Activated naive CD4-positive, alpha-beta T cell (primary cell): ENCODE measurements at places on chromosomes 16 and 17.
A peak's percentile ranks its signal among the peaks of the same experiment; 100 is the strongest.

- DNase-seq = no peak
These were observed 22.7 kb downstream of the RNF43 start for GRCh38 chr17:58394534-58395223.

GRCh38 chr17:82979718-82980117 is 99.7 kb upstream of the METRNL start:
- DNase-seq = no peak

- peak; percentile 95 for DNase-seq
These were observed 1.3 kb downstream of the ATXN2L start for GRCh38 chr16:28823873-28824716.

GRCh38 chr16:30112197-30113030 is 923 bp downstream of the GDPD3 start:
- DNase-seq = peak; percentile 51

DNA sequence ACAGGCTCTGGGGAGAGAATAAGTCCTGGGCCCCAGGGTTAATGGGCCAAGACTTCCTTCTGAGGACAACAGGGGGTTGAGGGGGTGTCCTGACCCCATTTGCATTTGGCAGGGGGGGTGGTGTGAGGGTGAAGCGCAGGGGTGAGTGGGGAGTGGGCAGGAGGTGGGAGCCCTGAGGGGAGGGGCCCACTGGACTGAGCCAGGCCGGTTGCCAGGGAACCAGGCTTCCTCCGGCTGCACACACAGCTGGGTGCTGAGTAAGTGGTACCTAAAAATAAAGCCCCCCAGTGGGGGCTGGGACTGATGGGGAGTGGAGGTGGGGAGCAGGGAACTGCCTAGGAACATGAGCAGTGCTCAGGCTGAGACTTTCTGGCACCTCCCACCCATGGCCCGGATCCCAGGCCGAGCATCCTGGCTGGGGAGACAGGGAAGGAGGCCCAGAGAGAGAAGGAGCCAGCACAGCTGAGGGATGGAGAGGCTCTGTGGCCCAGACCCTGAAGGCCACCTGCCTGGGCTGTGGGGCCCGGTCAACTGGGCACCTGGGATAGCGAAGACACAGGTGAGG is 7.5 kb upstream of the RASD1 start:
- DNase-seq = no peak

DNA sequence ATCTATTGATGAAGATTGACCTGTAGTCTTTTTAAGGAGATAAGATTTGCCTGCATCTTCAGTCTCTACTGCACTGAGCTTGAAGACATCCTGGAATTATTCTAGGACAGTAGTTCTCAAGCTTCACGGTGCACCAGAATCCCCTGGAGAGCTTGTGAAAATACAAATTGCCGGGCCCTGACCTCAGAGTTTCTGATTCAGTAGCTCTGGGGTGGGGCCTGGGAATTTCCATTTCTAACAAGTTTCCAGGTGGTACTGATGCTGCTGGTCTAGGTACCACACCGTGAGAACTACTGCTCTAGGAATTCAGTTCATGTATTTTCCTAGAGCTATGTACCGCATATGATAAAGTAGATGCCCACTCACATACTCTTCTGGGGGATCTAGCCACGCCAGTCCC is 246.1 kb downstream of the HS3ST3B1 start:
- no peak for DNase-seq
